ENCODE measurements at places on chromosomes 4 and X. TPM values are rescaled to one million over a fixed set of nuclear protein-coding genes. Genes with fewer than 3 reads are reported as not detected.

DNA sequence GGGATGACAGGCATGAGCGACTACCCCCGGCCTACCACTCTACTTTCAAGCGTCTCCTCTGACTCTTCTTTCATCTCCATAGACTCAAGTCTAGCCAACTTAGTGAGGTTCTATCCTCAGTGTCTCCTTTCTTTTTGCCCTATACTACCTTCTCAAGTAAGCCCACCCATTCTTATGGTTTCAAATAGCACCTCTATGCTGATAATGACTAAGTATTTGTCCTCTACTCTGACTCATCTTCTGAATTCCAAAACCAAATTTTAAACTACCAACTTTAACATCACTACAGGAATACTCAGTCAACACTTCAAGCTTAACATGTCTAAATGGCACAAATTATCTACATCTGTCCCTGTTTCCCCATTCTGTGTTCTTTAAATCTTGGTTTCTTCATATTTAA lies 47.8 kb downstream of the ELF2 start:
- peaks cover 33% of the 10 kb centered on the region for H3K4me1 ChIP-seq
- H3K36me3 ChIP-seq = peaks cover 14% of the 10 kb centered on the region
- H3K27me3 ChIP-seq = no peaks in the 10 kb centered on the region
- peak overlapping the region; percentile 34 for H3K27ac ChIP-seq
- H3K4me3 ChIP-seq = no peak overlapping the region
- DNase-seq = no peak

- H3K4me1 ChIP-seq = 0 out of 2 replicates have a peak, but pooled peaks cover 9% of the 10 kb centered on the region
- no peak overlapping the region for H3K4me3 ChIP-seq
- no peak for DNase-seq
- H3K36me3 ChIP-seq = no peaks in the 10 kb centered on the region
- no peak overlapping the region for H3K27ac ChIP-seq
These were observed 52.9 kb downstream of the PPP2R2C start for GRCh38 chr4:6419452-6420028.

ZNF711 gene
- total RNA-seq = 14.3 TPM

PLS3 gene
- 96.7 TPM for total RNA-seq

RAB33A gene
- total RNA-seq = 3.0 TPM

GRCh38 chr4:5780831-5781480 lies 70.0 kb downstream of the EVC start:
- H3K36me3 ChIP-seq = peaks cover 31% of the 10 kb centered on the region
- H3K27ac ChIP-seq = no peak overlapping the region
- peaks cover 5% of the 10 kb centered on the region for H3K4me1 ChIP-seq
- no peak overlapping the region for H3K4me3 ChIP-seq
- H3K27me3 ChIP-seq = no peaks in the 10 kb centered on the region
- no peak for DNase-seq

DNA sequence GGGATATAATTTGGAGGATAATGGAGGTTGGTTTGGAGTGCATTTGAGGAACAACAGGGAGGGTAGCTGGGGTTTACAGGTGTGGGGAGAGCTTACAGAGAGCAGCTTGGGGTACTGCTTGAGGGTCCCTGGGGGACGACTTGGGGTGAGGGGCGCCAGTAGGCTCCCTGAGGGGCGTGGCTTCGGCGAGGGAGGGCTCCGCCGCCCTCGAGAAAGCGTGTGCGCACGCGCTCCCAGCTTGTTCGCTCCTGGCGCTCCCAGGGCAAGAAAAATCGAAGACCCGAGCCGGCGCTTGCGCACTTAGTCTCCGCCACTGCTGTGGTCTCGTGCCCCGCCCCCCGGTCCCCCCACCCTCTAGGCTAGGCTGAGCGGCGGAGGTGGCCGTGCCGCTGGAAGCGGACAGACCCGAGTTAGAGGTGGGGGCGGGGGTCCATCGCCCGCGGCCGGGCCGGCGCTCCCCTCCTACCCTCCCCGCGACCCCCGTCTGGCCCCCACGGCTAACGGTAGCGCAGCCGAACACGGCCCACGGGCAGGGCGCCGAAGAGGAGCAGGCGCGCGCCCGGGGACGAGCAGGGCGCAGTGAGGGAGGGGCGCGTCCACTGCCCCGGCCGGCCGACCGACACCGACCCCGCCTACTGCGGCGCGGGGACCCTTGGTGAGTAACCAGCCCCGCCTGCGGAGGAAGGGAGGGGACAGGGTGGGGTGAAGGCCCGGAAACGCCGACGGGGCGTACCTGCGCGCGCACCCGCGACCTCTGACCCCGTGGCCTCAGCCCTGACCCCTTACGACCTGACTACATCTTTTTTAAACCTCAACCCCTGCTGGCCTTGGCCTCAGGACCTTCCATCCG lies 5.4 kb upstream of the CCDC120 start:
- H3K4me1 ChIP-seq = peaks cover 21% of the 10 kb centered on the region
- H3K27me3 ChIP-seq = no peaks in the 10 kb centered on the region
- peak overlapping the region; percentile 64 for H3K27ac ChIP-seq
- peak; percentile 78 for DNase-seq
- peak overlapping the region; percentile 82 for H3K4me3 ChIP-seq

- H3K36me3 ChIP-seq = peaks cover 6% of the 10 kb centered on the region
- no peak overlapping the region for H3K27ac ChIP-seq
- no peaks in the 10 kb centered on the region for H3K4me1 ChIP-seq
- H3K4me3 ChIP-seq = no peak overlapping the region
- H3K27me3 ChIP-seq = no peaks in the 10 kb centered on the region
These were observed 47.2 kb downstream of the FAM114A1 start for GRCh38 chr4:38914854-38915253.

GPR119 gene
- not detected for total RNA-seq

DNA sequence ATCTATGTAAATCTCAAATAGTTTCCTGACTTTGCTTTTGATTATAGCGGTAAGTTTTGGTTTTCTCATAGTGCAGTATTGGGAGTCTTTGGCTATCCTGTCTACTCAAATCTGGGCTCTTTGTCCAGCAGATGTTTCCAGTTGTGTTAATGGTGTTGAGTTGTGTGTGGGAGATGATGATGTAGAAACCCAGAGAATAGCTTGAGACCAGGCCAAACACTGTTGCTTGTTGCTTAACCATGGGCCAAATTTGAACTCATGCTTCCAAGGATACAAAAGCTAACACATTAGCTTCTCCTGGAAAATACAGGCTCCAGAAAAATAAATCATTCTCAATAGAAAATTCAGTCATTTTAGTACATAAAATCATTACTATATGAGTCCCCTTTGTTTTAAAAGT lies 82.6 kb upstream of the GYPA start:
- no peaks in the 10 kb centered on the region for H3K4me1 ChIP-seq
- DNase-seq = no peak
- H3K27ac ChIP-seq = no peak overlapping the region
- no peaks in the 10 kb centered on the region for H3K27me3 ChIP-seq

POLN gene
- total RNA-seq = 3.5 TPM

ITGB1BP2 gene
- total RNA-seq = 6.8 TPM

GLRA2 gene
- total RNA-seq = not detected

KCND1 gene
- 4.9 TPM for total RNA-seq

DNA sequence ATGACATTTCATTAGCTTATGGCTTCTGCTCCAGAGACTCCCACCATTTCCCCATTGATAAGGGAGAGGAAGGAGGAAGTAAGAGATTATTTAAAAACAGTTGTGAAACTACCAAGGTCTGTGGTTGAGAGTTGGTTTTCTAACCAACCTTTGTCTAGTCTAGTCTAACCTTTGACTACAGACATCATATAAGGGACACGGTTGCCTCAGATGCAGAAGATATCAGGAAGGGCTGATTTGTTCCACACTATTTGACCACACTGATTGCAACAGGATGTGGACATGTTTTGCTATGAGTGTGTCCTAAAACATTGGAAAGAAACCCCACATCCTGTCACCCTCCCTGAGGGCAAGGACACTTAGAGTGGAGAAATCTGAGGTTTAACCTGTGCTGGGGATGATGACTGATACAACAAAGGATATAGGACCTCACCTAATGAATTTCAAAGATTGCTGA lies 53.0 kb downstream of the COQ2 start:
- no peak for DNase-seq
- peaks cover 11% of the 10 kb centered on the region for H3K4me1 ChIP-seq
- no peak overlapping the region for H3K4me3 ChIP-seq
- H3K36me3 ChIP-seq = no peaks in the 10 kb centered on the region
- no peaks in the 10 kb centered on the region for H3K27me3 ChIP-seq
- H3K27ac ChIP-seq = no peak overlapping the region

DNA sequence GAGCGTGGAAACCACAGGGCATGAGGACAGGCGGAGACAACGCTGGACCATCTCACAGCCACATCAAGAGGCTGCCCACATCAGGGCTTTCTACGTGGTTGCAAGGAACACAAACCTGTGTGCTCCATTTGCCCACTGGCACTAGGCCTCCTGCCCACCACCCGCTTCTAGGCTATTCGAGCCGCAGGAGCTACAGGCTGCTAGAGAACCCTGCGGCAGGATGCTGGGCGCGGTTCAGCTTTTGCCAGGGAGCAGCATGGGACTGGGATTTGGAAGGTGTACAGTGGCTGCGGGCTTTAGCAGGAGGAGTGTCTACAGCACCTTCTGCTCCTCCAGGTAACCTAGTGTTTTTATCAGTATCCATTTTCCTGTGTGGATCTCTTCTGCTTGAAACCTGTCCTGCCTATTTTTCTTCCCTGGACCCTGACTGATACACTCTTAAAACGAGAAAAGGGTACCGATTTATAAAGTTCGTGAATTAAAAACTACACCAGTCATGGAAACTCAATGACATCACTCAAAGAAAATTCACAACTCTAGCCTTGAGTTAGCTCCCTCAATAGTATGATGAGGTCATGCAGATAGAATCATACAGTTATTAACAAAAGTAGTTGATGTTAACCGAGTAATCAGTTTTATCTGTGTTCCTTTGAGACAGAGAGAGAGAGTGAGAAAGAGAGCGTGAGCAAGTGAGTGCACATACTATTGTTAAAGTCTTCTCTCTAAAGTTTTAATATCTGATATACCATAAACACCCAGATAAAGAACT lies 12.8 kb downstream of the NOP14 start:
- H3K27ac ChIP-seq = no peak overlapping the region
- H3K36me3 ChIP-seq = peaks cover 89% of the 10 kb centered on the region

- H3K4me1 ChIP-seq = peaks cover 22% of the 10 kb centered on the region
- peak; percentile 50 for DNase-seq
- no peaks in the 10 kb centered on the region for H3K36me3 ChIP-seq
- peaks cover 18% of the 10 kb centered on the region for H3K27me3 ChIP-seq
These were observed 2.8 kb upstream of the CLCN5 start for GRCh38 chrX:49919617-49920016.

TMEM164 gene
- 19.2 TPM for total RNA-seq

GRCh38 chrX:123603491-123603890 lies 129.4 kb downstream of the THOC2 start:
- peaks cover 21% of the 10 kb centered on the region for H3K36me3 ChIP-seq
- no peak for DNase-seq
- no peak overlapping the region for H3K4me3 ChIP-seq
- H3K4me1 ChIP-seq = peaks cover 6% of the 10 kb centered on the region
- H3K27me3 ChIP-seq = no peaks in the 10 kb centered on the region

GASK1B gene
- total RNA-seq = 0.23 TPM

DNA sequence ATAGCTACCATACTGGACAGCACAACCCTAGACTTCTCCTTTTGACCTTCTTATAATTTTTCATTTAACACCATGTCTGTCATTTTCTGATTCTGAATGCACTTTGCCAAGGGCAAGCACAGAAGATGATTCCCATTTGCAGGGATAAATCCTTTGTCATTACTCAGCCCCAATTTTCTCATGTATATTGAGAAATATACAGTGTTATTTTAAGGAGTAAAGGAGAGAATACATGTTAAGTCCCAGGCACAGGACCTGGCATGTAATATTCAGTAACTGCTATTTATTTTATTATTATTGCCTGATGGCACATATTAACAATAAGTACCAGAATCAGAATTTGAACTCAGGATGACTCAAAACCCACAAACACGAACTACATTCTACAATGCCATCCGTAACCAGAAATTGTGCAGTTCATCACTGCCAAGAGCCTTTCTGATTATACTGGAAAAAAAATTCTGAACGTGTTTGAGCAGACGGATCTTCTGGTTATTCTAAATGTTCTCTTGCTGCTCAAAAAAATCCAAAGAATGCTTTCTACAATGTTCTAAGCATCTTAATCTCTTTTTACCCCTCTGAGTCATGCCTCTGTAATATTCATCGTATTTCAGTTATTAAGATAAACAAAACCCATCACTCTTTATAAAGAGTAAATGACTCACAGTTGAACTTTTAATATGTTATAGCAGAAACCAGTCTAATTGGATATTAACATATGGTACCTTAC lies 170.0 kb downstream of the MID1 start:
- no peaks in the 10 kb centered on the region for H3K27me3 ChIP-seq
- H3K27ac ChIP-seq = no peak overlapping the region
- DNase-seq = no peak
- no peak overlapping the region for H3K4me3 ChIP-seq
- H3K36me3 ChIP-seq = peaks cover 22% of the 10 kb centered on the region

GRCh38 chr4:122364700-122365404 lies 14.0 kb upstream of the ADAD1 start:
- peak; percentile 56 for DNase-seq
- H3K36me3 ChIP-seq = 0 out of 2 replicates have a peak, but pooled peaks cover 3% of the 10 kb centered on the region
- peaks cover 11% of the 10 kb centered on the region for H3K4me1 ChIP-seq
- H3K27me3 ChIP-seq = no peaks in the 10 kb centered on the region

- DNase-seq = no peak
- no peaks in the 10 kb centered on the region for H3K27me3 ChIP-seq
- no peaks in the 10 kb centered on the region for H3K4me1 ChIP-seq
- no peak overlapping the region for H3K27ac ChIP-seq
These were observed 118.8 kb upstream of the PCDH18 start for GRCh38 chr4:137651128-137651527.

DNA sequence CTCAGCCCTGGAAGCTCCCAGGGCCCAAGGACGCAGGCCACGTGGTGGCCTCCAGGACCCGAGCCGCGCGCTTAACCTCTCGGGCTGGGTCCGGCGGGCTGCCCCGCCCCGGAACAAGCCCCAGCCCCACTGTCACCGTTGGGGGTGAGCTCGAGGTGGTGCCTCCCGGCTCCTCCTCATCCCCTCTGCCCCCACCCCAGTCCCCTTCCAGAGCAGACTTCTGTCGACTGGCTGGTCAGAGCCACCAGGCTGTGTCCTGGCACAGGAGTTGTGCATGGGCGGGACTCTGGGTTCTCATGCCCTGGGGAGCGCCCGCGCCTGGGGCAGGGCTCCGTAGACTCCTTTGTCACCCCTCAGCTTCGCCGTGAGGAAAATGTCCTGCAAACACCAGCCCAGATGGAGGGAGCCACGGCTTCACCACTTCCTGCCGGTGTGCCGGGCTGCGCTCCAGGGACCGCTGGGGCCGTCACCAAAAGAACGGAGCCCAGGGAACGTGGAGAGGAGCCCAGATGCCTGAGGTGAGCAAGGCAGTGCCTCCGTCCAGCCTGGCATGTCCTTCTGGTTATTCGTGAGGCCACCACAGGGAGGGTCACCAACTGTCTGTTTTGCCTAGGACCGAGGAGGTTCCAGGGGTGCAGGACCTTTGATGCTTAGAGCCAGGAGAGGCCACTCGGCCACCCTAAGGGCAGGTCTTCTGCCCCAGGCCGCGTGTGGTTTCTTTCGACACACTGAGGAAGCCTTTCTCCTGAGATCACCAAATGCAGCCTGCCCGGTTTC lies 7.1 kb upstream of the RGS12 start:
- H3K4me3 ChIP-seq = no peak overlapping the region
- no peak overlapping the region for H3K27ac ChIP-seq
- peak; percentile 10 for DNase-seq
- H3K36me3 ChIP-seq = peaks cover 9% of the 10 kb centered on the region
- peaks cover 14% of the 10 kb centered on the region for H3K27me3 ChIP-seq
- H3K4me1 ChIP-seq = no peaks in the 10 kb centered on the region

HSFX2 gene
- not detected for total RNA-seq
